Naive thymus-derived CD4-positive, alpha-beta T cell (primary cell): ENCODE measurements at places on chromosomes 2 and 18. TPM values are rescaled to one million over a fixed set of nuclear protein-coding genes. Genes with fewer than 3 reads are reported as not detected.

Gene IL36B
- total RNA-seq = not detected

Gene TRAPPC12
- total RNA-seq = 121 TPM

Gene ALMS1
- total RNA-seq = 37.3 TPM

Gene EDAR
- 12.2 TPM for total RNA-seq

Gene PER2
- 14.3 TPM for total RNA-seq

Gene ABCG8
- not detected in 2 replicates for total RNA-seq

Gene THSD7B
- not detected for total RNA-seq

Gene TLX2
- not detected for total RNA-seq

Gene DNAJC5G
- total RNA-seq = not detected

Gene REV1
- total RNA-seq = 71.2 TPM

Gene LYG2
- total RNA-seq = not detected

Gene SLC14A1
- total RNA-seq = 12.9 TPM
